ENCODE measurements at places on chromosomes 5 and 9.
A peak's percentile ranks its signal among the peaks of the same experiment; 100 is the strongest.

DNA sequence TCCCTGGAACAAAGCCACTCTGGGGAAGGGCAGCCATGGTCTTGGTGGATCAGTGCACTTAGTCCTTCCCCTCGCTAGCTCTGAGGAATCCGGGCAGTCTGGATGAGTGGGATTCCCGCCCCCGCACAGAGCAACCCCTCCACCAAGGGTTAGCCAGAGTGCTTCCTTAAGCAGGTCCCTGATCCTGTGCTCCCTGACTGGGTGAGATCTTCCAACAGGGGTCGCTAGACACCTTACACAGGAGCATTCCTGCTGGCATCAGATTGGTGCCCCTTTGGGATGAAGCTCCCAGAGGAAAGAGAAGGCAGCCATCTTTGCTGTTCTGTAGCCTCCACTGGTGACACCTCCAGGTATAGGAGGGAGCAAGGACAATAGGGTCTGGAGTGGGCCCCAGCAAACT, 228.8 kb downstream of the AP3B1 start:
- DNase-seq, result no peak

- no peak for DNase-seq
Observed at GRCh38 chr5:75603371-75603770, 7.9 kb upstream of the ANKDD1B start.

DNA sequence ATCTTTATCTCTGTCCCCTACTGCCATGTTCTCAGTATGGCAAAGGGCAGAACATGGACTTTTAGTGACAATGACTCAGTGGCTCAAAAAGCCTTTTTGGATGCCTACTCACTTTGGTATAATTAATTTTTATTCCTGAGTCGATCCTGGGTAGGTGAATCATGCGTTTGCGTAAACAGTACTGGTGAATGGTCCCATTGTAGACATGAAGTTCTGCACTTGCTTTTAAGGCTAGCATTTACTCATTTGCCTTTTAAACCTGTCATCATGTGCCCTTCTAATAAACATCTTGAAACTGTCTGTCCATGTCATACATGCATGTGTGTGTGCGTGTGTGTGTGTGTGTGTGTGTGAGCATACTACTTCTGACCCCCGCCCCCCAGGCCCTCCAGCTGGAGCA, 223.0 kb downstream of the AUH start:
- DNase-seq, result no peak

- peak; percentile 16 for DNase-seq
Observed at GRCh38 chr5:99317136-99317535, 388.3 kb upstream of the CHD1 start.

GRCh38 chr9:17059465-17059864, 75.4 kb upstream of the CNTLN start:
- DNase-seq, result no peak

- no peak for DNase-seq
Observed at GRCh38 chr5:26569241-26569928, 469.0 kb downstream of the CDH9 start.

GRCh38 chr9:99193466-99193821, 28.3 kb downstream of the ALG2 start:
- no peak for DNase-seq

GRCh38 chr5:68460147-68460798, 244.7 kb downstream of the PIK3R1 start:
- peak; percentile 75 for DNase-seq

- no peak for DNase-seq
Observed at GRCh38 chr5:83227611-83228010, 150.3 kb downstream of the XRCC4 start.

- DNase-seq, result no peak
Observed at GRCh38 chr5:116045821-116046220, 13.5 kb downstream of the ARL14EPL start.

DNA sequence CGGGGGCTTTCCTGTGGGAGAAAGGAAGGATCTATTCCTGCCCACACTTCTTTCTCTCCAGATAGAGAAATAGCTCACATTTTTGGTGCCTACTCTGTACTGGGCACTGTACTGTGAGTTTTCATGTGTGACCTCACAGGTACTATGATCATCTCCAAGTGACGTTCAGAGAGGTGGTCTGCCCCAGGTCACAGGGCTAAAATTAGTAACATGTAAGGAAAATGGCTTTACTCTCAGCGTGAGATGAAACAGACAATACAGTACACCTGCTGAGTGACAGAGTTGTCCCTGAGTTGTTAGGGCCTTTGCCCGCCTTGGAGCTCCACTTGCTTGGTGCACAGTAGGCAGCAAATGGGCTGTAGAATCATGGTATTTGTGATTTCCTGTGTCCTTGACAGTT, 306.1 kb upstream of the DMRT1 start:
- DNase-seq, result no peak

- no peak for DNase-seq
Observed at GRCh38 chr9:114250235-114250568, 72.7 kb upstream of the ORM1 start.

- DNase-seq, result no peak
Observed at GRCh38 chr5:65791712-65792673, 70.0 kb downstream of the NLN start.

DNA sequence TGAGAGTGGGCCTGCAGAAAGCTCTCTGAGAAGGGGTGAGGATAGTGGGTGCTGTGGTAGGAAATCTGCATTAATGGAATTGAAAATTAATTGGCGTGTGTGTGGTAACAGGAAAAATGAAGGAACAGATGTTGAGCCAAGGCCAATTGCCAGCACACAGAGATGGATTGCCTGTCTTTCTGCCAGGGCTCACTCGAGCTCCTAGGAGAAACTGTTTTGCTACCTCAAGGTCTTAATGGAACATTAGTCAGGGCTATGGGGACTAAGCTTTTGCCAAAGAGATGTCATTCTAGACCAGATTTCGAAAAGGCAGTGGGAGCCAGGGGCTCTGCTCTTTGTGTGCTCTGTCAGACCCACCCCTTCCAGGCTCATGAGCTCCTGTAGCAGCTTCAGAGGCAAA, 124.0 kb upstream of the EFNA5 start:
- no peak for DNase-seq

- DNase-seq, result no peak
Observed at GRCh38 chr5:118176146-118176545, 812.2 kb downstream of the DTWD2 start.

GRCh38 chr9:109969011-109969410, 189.0 kb downstream of the PALM2AKAP2 start:
- DNase-seq, result peak; percentile 28

All from NB4 (cell line).